ENCODE measurements at places on chromosomes 12 and 14.
A peak's percentile ranks its signal among the peaks of the same experiment; 100 is the strongest.

DNA sequence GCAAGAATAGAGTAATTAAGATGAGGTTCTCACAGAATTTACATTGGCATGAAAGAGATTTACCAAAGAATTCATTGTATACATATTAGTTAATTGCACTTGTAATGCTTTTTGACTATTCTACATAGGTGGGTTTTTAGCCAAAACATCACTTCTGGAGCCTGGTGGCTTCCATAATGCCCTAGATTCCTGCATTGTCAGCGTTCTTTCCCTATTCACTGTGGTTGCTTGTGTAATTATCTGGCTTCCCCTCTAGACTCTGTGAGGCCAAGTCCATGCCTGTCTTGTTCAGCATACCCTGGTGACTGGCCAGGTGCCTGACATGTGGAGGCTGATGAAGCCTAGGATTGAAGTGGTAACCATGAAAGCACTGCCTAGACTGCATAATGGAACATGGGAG is 41.2 kb downstream of the TDP1 start:
- no peak for DNase-seq

GRCh38 chr12:31406345-31406744 is 80.4 kb upstream of the SINHCAF start:
- no peak for DNase-seq

DNA sequence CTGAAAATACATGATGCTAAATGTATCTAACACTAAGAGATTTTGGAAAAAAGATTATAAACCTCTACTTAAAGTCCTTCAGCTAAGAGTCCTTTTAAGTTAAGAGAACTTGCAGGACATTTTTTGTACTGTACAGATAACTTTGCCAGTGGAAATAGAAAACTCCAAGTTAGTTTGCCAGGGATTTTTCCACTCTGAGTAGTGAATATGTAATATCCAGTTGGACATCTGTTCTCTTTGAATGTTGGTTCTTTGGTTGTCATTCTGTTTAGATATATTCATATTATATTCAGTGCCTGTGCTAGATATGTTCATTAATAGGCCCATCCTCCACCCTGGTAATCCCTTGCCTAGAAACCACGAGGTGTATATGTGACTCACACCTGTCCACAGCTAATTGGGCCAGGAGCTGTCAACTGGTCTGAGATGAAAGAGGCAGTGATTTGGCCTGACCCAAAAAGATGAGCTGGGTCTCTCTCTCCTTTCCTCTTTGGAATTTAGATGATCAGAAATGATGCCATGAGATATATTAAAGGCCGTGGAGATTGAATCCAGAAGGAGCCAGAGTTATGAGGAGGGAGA is 261.0 kb upstream of the LRIG3 start:
- no peak for DNase-seq

GRCh38 chr12:41709463-41710285 is 435.0 kb downstream of the GXYLT1 start:
- no peak for DNase-seq

DNA sequence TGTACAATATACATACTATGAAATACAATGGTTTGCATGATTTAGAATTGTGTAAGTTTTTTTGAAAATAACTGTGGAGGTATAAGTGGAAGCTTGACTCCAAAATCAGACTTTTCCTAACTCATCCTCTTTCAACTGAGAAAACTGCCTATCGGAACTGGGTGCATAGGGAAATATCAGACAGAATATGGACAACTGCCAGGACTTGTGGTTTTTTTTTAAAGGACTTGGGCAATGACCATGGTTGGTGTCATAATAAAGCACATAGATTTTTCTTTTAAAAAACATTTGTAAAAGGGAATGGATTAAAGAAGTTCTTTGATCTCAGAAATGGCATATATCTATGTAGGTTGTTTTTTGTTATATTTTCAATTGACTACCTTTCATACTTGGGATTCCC is 53.3 kb upstream of the LRRK2 start:
- peak; percentile 64 for DNase-seq

DNA sequence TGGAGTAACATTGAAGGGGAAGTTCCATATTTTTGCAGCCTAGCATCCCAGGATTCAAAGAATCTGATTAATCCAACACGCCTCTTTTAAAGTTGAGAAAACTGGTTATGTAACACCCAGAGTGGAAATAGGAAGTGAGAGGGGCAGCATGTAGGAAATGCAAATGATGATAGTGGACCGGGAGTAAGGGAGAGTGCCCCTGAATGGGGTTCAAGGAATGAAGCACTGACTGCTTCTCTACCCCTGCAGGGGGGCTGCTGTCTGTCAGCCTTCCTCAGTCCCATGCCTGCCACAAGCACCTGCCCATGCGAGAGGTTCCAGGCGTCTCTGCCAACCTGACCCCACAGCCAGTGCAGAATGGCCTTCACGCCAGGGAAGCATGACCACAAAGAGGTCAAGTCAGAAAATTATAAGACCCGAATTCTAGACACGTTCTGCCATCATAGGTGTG is 126.5 kb upstream of the CCND2 start:
- DNase-seq, result peak; percentile 66

GRCh38 chr12:108457006-108457733 is 57.9 kb upstream of the FICD start:
- DNase-seq, result peak; percentile 76

GRCh38 chr14:77109656-77110055 is 11.6 kb downstream of the CIPC start:
- DNase-seq, result no peak

DNA sequence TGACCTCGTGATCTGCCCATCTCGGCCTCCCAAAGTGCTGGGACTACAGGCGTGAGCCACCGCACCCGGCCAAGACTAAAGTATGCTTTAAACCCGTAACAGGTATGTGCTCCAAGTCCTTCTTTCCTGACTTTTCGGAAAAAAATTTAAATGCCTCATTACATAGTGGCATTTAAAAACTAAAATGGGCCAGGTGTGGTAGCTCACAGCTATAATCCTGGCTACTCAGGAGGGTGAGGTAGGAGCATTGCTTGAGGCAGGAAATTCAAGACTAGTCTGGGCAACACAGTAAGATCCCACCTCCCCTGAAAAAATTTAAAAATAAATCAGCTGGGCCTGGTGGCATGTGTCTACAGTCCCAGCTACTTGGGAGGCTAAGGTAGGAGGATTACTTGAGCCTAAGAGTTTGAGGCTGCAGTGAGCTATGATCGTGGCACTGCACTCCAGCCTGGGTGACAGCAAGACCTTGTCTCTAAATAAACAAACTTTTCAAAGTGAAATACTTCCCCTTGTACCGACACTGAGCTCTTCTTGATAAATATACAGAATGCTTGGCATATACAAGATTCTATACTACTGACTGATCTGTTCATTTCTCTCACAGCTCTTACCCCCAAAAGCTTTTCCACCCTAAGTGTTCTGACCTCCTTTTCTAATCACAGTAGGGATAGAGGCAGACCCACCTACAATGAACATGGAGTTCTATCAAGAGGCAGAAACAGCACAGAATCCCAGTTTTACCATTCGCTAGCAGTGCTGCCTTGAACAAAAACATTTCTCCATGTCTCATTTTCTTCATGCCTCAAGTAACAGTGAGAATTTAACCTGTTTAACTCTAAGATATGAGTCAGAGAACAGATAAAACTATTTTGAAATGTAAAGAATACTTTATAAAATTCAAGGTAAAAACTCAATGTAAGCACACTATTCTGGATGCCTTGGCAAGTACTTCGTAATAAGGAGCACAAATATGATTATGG is 7.9 kb downstream of the PPP4R3A start:
- DNase-seq, result no peak

GRCh38 chr14:102975662-102976061 is 53.2 kb downstream of the AMN start:
- no peak for DNase-seq

DNA sequence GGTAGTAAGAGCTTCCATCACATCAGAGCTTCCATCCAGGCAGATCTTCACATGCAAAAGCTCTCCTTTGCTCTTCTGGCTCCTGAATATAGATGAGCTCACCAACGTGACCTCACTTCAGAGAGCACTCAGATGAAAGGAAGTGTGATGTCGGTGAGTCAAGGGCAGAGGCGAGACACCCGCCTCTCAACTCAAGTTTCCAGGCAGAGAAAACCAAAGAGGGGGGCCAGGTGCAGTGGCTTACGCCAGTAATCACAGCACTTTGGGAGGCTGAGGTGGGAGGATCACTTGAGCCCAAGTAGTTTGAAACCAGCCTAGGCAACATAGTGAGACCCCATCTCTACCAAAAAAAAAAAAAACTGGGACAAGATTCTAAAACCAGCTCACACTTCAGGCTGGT is 126.9 kb downstream of the DUSP6 start:
- peak; percentile 75 for DNase-seq

DNA sequence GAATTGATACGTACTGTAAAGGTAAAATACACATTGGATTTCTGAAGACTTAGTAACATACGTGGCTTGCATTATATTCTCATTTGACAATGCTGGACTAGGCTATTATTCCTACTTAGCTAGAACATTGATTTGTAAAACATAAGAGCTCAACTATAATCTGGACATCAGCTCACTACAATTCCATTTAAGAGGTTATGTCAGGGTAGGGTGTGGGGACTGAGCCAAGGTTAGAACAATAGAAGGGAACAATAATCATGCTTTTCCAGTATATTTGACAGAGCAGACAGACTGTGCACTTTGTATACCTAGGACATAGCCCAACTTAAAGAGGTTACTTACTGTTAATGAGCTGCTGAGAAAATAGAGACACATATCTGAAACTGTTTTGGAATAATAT is 10.8 kb downstream of the ZCRB1 start:
- DNase-seq, result no peak

- no peak for DNase-seq
These were observed 18.2 kb downstream of the SDSL start for GRCh38 chr12:113440336-113440735.

- no peak for DNase-seq
These were observed 5.5 kb downstream of the CNTN1 start for GRCh38 chr12:40697566-40698259.

- DNase-seq, result no peak
These were observed 509.1 kb downstream of the DIO2 start for GRCh38 chr14:79702197-79702596.

DNA sequence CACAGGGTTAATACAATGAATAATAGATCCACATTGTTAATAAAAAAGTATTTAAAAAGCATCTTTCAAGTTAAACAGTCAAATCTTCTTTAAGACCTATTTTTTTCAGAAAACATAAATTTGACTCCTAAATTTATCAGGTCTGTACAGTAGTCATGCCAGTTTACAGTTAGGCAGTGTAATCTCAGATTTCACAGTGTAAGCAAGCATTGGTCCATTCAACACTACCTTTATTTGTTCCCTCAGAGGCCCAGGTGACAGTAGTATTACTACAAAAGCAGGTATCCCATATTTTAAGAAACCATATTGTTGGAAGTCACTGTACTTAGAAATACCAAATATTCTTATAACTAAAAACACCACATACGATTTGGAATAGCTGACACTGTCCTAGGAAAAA is 6.1 kb downstream of the ATP2B1 start:
- DNase-seq, result no peak

Data from inflammatory macrophage (primary cell).